ENCODE measurements at places on chromosomes 5 and 9.

DNA sequence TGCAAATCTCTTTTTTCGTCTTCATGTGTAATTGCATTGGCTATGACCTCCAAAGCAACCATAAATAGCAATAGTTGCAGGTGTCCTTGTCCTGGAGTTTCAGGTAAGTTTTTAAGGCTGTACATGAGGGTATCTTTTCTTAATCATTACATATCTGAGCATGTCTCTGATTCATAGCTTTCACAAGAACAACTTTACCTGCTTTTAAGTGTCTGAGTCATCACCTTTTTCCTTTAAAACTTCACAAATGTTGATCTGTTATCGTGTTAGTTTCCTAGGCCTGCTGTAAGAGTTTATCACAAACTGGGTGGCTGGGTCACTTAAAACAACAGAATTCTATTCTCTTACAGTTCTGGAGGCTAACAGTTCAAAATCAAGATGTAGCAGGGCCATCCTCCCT lies 13.8 kb downstream of the GARNL3 start:
- DNase-seq: no peak

DNA sequence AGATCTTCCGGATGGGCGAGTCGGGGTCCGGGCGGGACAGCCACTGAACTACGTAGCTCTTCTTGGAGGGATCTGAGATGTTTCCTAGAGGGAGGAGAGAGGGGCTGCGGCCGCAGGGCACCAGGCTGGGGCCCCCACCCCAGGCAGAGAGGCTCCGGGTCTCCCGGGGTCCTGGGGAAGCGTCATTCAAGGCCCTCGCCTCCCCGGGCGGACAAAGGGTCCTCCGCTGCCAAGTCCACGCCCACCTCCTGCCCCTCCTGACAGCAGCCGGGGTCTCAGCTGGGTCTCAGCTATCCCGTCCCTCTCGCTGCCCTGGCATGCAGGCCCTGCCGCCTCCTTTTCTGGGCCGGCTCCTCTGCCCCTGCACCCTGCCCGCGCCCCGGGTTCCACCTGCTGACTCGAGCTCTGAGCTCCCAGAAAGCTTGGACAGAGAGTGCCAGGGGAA lies 61.5 kb downstream of the ZNF354C start:
- DNase-seq: no peak

- DNase-seq: no peak
Observed at GRCh38 chr5:67059744-67060490, 136.7 kb downstream of the CD180 start.

GRCh38 chr5:168832308-168832707 lies 253.1 kb upstream of the PANK3 start:
- DNase-seq: no peak

- peak; percentile 11 for DNase-seq
Observed at GRCh38 chr5:142976861-142977260, 206.7 kb downstream of the ARHGAP26 start.

DNA sequence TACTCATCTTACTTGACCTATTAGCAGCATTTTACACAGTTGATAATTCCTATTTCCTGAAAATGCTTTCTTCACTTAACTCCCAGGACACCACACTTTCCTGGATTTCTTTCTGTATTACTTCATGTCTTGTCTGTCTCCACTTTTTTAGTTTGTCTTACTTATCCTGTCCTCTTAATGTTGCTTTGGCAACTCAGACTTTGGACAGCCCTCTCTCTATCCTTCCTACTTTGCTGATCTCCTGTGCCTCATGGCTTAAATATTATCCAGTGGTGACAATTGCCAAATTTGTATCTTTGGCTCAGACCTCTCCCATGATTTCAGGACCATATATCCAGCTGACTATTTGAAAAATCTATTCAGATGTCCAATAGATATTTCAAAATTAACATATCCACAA lies 39.8 kb upstream of the NUDT12 start:
- no peak for DNase-seq

GRCh38 chr5:160787240-160787639 lies 64.8 kb downstream of the ATP10B start:
- DNase-seq: peak; percentile 38

GRCh38 chr5:153496835-153497234 lies 6.4 kb downstream of the GRIA1 start:
- DNase-seq: peak; percentile 4

DNA sequence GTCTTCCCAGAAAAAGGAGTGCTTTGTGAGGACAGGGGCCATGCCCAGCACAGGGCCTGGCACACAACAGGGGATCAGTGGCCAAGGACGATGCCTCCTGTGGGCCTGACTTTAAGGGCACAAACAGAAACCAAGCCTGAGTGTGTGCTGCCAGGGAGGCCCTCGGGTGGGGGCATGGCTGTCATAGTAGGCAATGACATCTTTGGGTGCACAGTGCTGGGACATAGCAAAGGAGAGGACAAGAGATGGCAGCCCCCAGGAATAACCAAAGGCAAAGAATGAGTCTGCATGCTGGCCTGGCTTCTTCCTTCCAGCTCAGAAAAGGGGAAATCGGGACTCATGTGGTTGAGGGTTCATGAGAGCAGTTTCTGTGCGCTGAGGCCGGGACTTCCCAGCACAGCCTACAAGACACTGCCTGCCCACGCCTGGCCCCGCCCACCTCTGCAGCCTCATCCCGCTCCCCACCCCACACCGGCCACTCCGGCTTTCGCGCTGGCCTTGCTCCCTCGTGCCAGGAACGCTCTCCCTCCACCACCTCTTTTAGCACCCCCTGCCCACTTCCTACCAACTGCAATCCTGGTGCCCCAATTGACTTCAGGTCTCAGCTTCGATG lies 13.8 kb upstream of the LHX2 start:
- DNase-seq: no peak

DNA sequence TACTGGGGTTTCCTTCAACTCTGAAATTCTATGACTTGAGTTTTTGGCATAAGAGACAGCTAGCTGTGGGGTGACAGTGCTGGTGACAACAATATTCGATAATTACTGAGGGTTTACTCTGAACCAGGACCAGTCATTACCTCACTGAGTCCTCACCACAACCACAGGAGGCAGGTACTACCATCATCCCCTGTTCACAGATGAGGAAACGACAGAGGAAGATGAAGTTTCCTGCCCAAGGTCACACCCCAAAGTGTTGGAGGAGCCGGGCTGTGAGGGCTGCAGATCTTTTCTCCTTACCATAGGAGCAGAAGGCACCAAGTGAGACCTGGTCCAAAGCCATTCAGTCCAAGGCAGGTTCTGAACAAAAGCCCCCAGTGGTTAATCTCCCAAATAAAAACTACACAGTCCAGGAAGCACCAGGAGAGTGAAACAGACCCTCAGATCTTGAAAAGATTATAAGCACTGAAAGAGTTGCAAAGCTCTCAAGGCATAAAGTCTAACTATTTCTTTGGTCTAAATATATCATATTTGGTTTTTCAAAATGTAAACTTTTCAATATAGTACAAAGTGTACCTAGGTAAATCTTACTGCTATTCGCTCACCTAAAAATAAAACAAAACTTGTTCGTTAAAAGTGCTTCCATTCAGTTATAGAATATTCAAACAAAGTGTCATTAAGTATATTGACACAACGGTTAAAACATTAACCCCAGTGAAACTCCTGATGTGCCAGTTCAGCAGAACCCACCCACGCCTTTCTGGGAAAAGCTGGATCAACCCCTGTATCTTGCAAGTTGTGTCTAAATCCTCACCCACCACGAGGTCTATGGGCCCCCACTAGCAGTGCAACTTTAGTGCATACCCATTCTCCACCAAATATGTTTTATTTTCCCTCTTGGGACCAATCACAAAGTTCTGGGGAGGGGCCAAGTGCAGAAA lies 82.6 kb upstream of the EQTN start:
- no peak for DNase-seq

DNA sequence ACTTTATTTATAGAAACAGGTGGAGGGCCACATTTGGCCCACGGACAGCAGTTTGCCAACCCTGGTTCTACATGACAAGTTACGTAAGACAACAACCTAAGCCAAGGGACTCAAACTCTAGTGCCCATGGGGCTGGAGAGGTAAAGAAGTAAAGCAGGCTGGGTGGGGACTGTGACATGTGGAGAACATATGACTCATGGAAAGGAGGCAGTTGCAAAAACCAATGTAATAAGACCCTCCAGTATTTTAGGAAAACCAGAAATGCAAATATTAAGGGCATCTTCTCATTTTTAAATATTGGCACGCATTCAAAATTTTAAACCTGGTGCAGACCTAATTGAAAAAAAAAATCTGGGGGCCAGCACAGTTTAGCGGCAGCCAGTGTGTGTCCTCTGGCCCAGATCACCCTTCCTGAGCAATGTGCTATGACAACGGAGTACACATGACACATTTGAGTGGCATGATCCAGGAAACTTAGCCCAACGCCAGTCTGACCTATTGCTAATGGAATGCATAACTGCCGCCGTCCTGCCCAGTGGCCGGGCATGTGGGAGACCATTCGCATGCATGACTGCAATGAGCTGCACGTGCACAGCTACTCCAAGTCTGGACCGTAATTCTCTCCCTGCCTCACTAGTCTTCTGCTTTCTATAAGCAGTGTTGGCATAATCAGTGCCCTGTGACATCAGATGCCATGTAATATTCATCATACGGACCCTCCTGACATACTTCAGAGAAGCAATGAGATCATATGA lies 97.2 kb downstream of the SH3TC2 start:
- no peak for DNase-seq

DNA sequence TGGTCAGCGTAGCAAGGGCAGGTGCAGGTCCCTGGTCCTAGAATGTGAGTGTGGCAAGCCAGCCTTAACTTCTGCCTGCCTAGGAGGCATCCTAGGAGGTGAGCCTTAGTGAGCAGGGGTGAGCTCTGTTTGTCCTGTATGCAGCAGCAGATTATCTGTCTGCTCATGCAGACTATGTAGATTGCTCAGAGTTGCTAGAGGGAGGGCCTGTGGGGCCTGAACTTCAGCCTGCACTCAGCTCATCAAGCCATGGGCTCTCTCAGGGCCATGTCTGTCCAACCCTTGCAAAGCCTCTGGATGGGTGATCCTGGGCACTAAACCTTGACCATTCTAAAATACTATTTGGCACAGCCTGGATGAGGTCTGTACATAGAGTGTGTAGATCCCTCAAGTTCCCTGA lies 8.5 kb upstream of the CTSL start:
- no peak for DNase-seq

GRCh38 chr9:18632632-18633403 lies 158.9 kb downstream of the ADAMTSL1 start:
- no peak for DNase-seq

DNA sequence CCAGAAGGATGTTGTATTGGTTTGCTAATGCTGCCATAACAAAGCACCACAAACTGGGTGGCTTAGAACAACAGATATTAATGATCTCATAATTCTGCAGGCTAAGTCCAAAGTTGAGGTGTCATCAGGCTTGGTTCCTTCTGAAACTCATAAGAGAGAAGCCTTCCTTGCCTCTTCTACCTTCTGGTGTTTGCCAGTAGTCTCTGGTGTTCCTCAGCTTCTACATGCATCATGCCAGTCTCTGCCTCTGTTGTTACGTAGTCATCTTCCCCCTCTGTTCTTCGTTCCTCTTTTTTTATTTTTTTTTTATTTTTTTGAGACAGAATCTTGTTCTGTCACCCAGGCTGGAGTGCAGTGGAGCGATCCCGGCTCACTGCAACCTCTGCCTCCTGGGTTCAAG lies 61.8 kb downstream of the LRRC70 start:
- DNase-seq: peak; percentile 51

- no peak for DNase-seq
Observed at GRCh38 chr9:124840300-124840833, 12.9 kb upstream of the WDR38 start.

GRCh38 chr9:116275418-116276195 lies 122.0 kb downstream of the PAPPA start:
- DNase-seq: no peak

DNA sequence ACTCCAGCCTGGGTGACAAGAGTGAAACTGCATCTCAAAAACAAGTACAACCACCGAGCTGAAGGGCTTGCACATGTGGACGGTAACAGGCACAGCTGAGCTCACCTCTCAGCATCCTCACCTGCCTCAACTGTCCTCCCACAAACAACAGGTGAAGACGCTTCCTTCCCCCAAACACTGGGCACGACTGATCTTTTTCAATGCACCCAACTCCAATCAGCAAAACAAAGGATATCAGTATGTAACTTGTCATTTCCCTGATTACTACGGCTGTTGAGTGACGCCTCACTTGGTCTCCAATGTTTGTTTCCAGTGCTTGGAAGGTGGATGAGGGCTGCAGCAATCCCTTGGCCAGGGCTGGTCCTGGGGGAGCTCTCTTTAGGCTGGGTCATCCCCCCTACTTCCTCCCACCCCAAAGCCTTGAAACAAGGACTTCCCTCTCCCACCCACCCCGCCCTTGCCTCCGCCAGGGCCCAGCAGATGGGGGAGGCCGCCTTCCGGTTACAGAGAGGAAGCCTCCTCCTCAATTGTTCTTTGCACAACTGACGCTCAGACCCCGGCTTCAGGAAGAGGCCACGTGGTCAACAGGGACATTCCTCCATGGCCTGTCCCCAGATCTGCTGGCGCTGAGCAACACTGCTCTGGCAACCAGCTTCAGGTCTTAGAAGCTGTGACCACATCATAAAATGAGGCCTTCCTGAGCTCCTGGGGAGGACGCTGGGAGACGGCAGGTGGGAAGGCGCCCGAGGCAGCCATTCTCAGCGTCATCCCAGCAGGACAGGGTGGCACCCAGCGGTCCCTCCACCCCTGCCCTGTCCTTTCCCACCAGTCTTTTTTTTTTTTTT lies 5.9 kb downstream of the FAM78A start:
- DNase-seq: no peak

- DNase-seq: no peak
Observed at GRCh38 chr5:15943487-15943886, 236.1 kb downstream of the MARCHF11 start.

DNA sequence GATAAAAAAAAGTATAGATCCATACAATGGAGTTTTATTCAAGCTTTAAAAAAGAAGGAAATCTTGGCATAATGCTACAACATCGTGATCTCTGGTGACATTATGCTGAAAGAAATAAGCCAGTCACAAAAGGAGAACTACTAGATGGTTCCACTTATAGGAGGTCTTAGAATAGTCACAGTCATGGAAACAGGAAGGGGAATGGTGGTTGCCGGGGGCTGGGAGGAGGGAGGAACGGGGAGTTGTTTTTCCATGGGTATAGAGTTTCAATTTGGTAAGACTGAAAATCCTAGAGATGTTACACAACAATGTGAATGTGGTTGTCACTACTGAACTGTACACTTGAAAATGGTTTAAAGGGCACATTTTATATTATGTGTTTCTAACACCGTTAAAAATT lies 94.5 kb downstream of the CFAP90 start:
- DNase-seq: no peak

All from RPMI8226 (cell line).